ENCODE measurements at places on chromosomes 6 and 20. TPM values are rescaled to one million over a fixed set of nuclear protein-coding genes. Genes with fewer than 3 reads are reported as not detected.

DNA sequence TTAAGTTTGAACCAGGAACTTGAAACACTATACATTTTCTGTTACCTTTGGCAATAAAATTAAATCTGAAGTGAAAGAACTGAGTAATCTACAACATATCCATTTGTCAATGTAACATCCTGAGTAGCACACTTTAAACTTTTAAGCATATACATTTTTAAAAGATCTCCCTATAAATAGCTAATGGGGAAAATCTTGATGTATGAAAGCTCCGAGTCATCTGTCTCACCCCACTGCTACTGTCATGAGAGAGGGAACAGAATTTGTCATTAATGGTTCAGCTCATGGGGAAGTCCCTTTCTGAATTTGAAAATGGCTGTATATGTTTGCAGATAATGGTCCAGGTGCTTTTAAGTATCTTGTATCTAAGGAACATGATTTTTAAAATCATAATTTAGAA is 55.2 kb upstream of the NOX3 start:
- H3K36me3 ChIP-seq = no peaks in the 10 kb centered on the region
- DNase-seq = no peak
- H3K4me3 ChIP-seq = no peak overlapping the region
- no peak overlapping the region for H3K27ac ChIP-seq
- H3K27me3 ChIP-seq = no peaks in the 10 kb centered on the region

HLA-DQA2 gene
- total RNA-seq = not detected

MUCL3 gene
- 0.37 TPM for total RNA-seq

GTF2H4 gene
- total RNA-seq = 49.5 TPM

DNA sequence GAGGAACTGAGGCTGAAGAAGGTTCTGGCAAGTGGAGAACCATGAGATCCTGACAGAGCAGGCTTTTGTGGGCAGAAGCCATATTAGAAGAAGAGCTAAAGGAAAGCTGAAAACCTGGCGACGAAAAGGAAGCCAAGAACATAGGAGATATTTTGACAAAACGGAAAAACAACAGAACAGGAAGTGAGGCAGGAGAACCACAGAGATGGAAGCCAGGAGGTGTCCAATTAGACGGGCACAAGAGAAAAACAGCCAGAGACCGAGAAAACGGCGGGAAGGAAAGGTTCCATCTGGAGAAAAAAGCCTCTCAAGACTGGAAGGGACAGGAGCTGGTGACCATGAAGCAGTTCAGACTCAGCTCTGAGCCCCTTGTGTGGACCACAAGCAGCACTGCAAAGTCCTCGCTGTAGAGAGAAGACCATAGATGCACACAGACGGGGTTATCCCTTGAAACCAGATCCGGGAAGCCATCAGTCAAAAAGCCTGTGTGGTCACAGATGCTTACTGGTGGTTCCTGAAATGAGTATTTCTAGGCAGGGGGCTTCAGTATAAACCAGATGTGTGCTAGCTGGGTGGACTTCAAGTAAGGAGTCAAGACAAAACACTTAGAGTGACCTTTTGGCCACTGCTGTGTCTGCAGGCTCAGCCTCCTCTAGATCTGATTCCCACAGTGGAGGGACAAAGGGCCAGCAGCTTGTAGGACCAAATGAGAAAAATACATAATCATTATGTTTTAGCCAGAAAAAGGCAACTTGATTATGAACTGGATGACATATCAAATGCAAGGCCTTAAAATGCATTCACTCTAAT is 30.7 kb downstream of the SSR1 start:
- DNase-seq = no peak
- peaks cover 3% of the 10 kb centered on the region for H3K36me3 ChIP-seq
- H3K27me3 ChIP-seq = no peaks in the 10 kb centered on the region
- no peak overlapping the region for H3K4me3 ChIP-seq
- no peaks in the 10 kb centered on the region for H3K4me1 ChIP-seq

GRCh38 chr6:35581633-35582032 is 68.9 kb upstream of the TULP1 start:
- peaks cover 16% of the 10 kb centered on the region for H3K36me3 ChIP-seq

DNA sequence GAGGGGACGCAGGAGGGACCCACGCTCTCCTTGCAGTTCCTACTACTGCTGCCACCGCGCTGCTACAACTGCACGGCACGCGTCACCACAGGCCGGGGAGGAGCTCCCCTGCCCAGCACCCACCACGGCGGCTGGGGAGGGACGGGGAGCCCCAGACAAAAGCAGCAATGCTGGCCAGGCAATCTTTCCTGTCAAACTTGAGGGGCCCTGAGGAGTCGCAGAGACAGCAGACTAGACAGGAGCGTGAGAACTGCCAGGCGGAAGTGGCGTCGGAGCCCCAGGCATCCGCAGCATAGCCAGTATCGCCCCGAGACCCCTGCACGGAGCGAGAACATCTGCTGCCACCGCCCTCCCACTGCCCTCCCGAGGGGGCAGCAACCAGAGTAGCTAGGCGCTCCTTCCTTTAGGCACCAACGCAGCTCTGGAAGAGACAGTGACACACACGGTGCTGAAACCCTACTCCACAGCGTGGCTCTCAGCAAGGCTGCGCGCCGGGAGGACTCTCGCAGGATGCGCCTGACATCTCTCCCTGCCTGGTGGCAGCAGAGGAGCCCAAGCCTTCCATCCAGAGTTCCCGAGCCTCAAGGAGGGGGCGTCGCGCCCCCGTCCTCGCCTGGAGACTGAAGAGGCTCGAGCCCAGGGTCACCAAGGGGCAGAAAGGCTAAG is 2.2 kb downstream of the TAF4 start:
- no peak for DNase-seq
- H3K4me3 ChIP-seq = peak overlapping the region; percentile 60
- H3K27ac ChIP-seq = no peak overlapping the region
- H3K27me3 ChIP-seq = no peaks in the 10 kb centered on the region
- H3K36me3 ChIP-seq = no peaks in the 10 kb centered on the region

GRCh38 chr6:37175332-37176267 is 5.6 kb downstream of the PIM1 start:
- H3K4me3 ChIP-seq = no peak overlapping the region
- DNase-seq = no peak
- H3K27me3 ChIP-seq = no peaks in the 10 kb centered on the region
- peaks cover 26% of the 10 kb centered on the region for H3K36me3 ChIP-seq

MAFB gene
- total RNA-seq = 1.8 TPM

- H3K4me1 ChIP-seq = no peaks in the 10 kb centered on the region
- no peaks in the 10 kb centered on the region for H3K36me3 ChIP-seq
- no peak for DNase-seq
- no peak overlapping the region for H3K4me3 ChIP-seq
- no peaks in the 10 kb centered on the region for H3K27me3 ChIP-seq
Measured at GRCh38 chr6:4585682-4586468, 190.3 kb upstream of the CDYL start.

- no peak overlapping the region for H3K4me3 ChIP-seq
- peaks cover 6% of the 10 kb centered on the region for H3K4me1 ChIP-seq
- H3K27ac ChIP-seq = no peak overlapping the region
Measured at GRCh38 chr6:75296811-75297779, 12.5 kb upstream of the TMEM30A start.

FOXF2 gene
- total RNA-seq = not detected

DNA sequence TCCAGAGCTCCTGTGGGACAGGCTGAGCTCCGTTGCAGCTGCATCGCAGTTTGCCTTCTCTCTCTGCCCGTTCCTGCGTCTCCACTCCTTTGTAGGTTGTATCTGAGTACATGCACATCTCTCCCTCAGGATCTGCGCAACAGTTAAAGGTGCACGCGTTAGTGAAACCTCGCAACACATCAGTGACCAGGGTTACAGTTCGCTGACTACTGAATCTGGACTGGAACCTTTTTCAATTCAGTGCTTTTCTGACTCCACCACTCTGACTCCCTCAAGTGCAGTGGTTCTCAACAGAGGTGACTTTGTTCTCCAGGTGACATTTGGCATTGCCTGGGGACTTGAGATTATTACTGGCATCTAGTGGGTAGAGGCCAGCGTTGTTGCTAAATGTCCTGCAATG is 44.0 kb downstream of the UST start:
- no peaks in the 10 kb centered on the region for H3K36me3 ChIP-seq
- H3K4me3 ChIP-seq = no peak overlapping the region
- H3K27me3 ChIP-seq = no peaks in the 10 kb centered on the region
- no peak for DNase-seq
- no peaks in the 10 kb centered on the region for H3K4me1 ChIP-seq
- no peak overlapping the region for H3K27ac ChIP-seq

DNA sequence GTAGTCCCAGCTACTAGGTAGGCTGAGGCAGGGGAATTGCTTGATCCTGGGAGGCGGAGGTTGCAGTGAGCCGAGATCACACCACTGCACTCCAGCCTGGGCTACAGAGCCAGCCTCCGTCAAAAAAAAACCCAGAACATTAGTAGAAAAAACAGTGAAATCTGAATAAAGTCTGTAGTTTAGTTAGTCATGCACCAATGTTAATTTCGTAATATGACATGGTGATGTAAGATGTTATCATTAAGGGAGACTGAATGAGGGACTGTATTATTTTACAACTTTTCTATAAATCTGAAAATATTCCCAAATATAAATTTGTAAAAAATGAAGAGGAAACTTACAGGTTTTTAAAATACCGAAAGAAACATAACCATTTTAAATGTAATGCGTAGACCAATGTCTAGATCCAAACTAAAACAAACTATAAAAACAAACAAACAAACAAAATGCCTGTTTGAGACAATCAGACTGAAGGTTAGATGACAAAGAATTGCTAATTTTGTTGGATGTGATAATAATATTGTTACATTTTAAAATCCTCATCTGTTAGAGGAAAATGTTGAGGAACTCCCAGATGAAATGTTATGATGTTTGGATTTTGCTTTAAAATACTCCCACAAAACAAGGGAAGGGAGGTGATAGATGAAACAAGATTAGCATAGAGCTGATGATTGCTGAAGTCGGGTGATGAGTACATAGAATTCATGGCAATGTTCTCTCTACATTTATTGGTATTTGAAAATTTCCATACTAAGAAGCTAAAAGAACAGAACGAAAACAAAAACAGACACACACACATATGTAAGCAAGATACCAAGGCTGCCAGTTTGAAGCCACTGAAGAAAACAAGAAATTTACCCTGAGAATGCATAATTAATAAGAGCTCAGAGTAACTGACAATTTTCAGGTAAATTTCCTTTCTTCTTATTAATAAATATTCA is 1.8 kb downstream of the GSTA4 start:
- H3K4me1 ChIP-seq = no peaks in the 10 kb centered on the region
- no peaks in the 10 kb centered on the region for H3K27me3 ChIP-seq
- no peaks in the 10 kb centered on the region for H3K36me3 ChIP-seq

GRCh38 chr20:61933951-61934715 is 131.5 kb downstream of the TAF4 start:
- H3K27me3 ChIP-seq = no peaks in the 10 kb centered on the region
- DNase-seq = peak; percentile 17
- no peaks in the 10 kb centered on the region for H3K36me3 ChIP-seq
- H3K27ac ChIP-seq = no peak overlapping the region
- no peak overlapping the region for H3K4me3 ChIP-seq
- peaks cover 27% of the 10 kb centered on the region for H3K4me1 ChIP-seq

- H3K4me3 ChIP-seq = no peak overlapping the region
- no peak for DNase-seq
- no peaks in the 10 kb centered on the region for H3K4me1 ChIP-seq
- H3K36me3 ChIP-seq = no peaks in the 10 kb centered on the region
- H3K27me3 ChIP-seq = no peaks in the 10 kb centered on the region
Measured at GRCh38 chr20:61464307-61465303, 212.5 kb downstream of the CDH4 start.

DNA sequence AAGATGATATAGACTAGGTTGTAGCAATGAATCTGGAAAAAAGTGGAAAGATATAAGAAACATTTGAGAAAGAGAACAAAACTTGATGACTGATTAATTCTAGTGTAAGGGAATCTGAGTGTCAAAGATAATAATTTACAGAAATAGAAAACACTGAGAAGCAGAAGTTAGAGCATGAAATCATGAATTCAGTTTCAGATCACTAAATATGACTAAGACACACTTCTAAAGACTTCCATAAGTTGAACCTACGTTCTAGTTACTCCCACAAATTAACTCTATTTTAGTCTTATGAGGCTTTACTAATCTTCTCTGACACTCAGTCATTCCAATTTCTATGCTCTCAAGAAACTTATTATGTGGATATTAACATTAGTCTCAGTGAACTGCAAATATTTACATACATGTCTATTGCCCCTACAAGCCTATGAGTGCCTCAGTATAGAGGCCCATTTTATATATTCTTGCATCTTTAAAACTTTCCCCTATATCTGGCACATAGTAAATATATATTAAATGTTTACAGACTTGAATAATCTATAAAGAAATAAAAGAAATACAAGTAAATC is 30.4 kb downstream of the IBTK start:
- no peaks in the 10 kb centered on the region for H3K36me3 ChIP-seq
- H3K4me3 ChIP-seq = no peak overlapping the region
- H3K27me3 ChIP-seq = no peaks in the 10 kb centered on the region
- DNase-seq = no peak
- no peaks in the 10 kb centered on the region for H3K4me1 ChIP-seq
- H3K27ac ChIP-seq = no peak overlapping the region

GRCh38 chr6:116529466-116530290 is 15.8 kb downstream of the TRAPPC3L start:
- H3K36me3 ChIP-seq = no peaks in the 10 kb centered on the region
- H3K27ac ChIP-seq = no peak overlapping the region
- DNase-seq = no peak
- H3K27me3 ChIP-seq = no peaks in the 10 kb centered on the region
- peaks cover 8% of the 10 kb centered on the region for H3K4me1 ChIP-seq

DNA sequence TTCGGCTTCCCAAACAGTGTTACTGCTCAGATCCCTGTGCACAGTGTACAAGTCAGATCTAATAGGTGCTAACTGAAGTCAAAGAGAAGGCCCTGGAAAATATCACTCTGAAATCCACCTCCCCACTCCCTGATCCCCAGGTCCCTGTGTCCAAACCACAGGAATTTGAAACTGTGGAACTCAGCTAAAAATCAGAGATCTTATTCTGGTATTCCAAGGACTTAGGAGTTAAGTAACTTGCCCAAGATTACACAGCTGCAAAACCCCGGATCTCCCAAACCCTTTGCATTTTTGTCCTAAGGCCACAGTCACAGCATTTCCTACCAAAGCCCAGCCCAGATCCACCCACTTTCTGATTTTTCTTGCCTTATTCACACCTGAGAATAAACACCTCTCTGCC is 32.3 kb upstream of the SLC23A2 start:
- H3K4me1 ChIP-seq = no peaks in the 10 kb centered on the region
- DNase-seq = no peak
- no peaks in the 10 kb centered on the region for H3K27me3 ChIP-seq
- H3K4me3 ChIP-seq = no peak overlapping the region
- no peaks in the 10 kb centered on the region for H3K36me3 ChIP-seq

DNA sequence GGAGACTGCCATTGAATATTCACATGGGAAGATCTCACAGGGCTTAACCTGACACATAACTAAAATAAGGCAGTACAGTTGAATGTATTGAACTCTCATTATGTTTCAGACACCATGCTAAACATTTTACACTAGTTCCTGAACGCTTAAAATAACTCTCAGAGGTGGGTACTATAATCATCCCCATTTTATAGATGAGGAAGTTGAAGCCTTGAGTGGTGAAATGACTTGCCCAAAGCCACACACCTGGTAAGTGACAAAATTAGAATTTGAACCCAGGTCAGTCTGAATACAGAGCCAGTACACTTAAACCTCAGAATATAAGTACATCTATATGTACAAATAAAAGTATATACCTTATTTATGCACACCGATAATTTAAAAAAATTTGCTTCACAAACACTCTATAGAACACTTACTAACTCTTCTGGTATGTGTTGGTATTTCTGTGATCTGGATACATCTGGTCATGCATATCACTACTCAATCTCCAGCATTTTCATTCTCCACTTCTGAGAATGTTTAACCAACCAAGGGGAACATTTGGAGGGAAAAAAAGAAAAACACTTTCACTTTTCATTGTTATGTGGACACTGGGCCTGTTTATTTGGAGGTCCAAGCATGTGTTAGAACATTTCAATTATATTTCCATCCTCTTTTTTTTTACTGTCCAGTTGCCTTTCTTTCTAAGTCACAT is 4.6 kb upstream of the BICRAL start:
- H3K36me3 ChIP-seq = no peaks in the 10 kb centered on the region
- DNase-seq = no peak
- H3K4me3 ChIP-seq = no peak overlapping the region
- no peak overlapping the region for H3K27ac ChIP-seq
- H3K27me3 ChIP-seq = no peaks in the 10 kb centered on the region
